ENCODE measurements at places on chromosomes 12 and 14. TPM values are rescaled to one million over a fixed set of nuclear protein-coding genes. Genes with fewer than 3 reads are reported as not detected.

GRCh38 chr14:105525861-105526775 lies at the start of gene TMEM121:
Gene TMEM121 (plus strand): TSS chr14:105526583. CDS start chr14:105528835, 2,252 bp downstream.
- no peak for DNase-seq

DNA sequence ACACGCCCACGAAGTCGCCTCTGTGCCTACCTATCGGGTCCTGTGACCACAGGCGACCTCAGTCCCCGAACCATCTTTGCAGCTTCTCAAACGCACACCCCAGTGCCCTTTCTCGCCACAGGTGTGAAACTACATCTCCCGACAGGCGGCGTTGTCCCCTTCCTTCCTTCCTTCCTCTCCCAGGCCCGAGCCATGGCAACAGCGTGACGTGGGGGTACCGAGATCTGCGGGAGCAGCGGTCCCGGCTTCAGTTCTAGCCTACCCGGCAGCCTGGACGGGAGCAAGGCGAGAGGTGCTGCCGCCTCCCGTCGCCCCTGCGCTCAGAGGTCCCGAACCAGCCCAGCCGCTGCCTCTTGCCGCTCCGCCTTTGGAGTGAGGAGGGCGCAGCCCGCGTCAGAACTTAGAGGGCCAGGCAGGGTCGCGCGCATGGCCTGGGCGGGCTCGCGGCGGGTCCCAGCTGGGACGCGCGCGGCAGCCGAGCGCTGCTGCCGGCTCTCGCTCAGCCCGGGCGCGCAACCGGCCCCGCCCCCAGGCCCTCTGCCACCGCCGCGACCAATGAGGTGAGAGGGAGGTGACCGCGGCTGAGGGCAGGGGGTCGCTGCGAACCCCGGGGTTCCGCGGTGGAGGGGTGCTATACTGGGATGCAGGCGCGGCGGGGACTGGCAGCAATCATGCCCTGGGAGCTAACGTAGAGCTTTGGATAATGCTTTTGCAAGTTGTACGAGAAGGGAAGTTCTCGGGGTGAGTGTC lies at the start of gene COQ10A:
Gene COQ10A (plus strand): TSS at position 250 of the 750 bp plus-strand sequence. CDS start 177 bp downstream, at position 427.
- peak; percentile 91 for DNase-seq

GRCh38 chr14:50062438-50063085 lies 53.8 kb downstream of the VCPKMT start:
- DNase-seq: peak; percentile 46

DNA sequence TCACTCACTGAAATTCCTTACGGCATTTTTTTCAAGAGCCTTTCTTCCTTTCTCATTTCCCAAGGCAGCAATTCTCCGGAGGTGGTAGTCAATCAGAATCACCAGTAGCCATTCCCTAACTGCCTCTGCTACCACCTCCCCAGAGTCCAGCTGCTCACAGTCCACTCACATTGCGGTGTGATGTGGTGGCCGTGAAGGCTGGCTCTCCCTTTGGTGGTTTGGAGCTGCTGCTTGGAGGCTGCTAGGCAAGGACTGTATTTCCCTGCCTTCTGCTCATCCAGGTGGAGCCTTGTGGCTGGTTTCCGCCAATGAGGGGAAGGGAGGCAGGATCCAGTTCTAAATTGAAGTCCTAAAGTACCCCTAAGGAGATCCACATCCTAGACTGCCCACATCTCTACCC lies 222.0 kb downstream of the ANO2 start:
- no peak for DNase-seq

DNA sequence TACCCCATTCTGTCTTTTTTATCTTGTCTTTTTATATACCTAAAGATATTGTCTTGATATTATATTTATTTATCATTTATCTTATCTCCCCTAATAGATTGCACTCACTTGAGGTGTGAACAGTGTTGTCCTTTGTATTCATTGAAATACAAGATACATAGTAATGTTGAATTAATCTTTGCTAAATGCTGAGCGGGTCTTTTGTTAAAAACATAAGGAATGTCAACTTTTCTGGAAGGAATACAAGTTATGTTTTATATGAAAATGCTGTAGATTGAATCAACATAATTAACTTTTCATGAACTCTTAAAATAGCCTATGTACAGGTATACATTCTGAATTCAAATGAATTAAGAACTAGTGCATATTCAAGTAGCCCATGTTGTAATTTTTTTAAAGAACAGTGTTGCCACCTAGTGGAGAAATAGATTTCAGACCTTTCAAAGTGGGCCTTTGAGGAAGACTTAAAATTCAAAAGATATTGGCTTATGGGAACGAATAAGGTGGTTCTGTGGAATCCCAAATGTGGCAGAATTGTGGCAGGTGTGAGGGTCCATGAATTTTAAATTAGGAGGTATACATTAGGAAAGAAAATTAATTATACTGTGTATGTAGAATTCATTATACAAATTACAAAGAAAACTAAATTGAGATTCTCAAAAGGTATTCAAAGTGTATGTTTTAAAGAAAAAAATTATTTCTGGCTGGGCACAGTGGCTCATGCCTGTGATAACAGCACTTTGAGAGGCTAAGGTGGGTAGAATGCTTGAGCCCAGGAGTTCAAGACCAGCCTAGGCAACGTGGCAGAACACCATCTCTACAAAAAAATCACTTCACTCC lies 19.1 kb downstream of the BBOF1 start:
- DNase-seq: no peak

GRCh38 chr12:76876696-76877229 lies 2.1 kb downstream of the CSRP2 start:
- DNase-seq: no peak

GRCh38 chr14:92386637-92387036 lies 63.7 kb downstream of the SLC24A4 start:
- DNase-seq: no peak

The NTS gene
- total RNA-seq: 0.17 TPM

Data from mucosa of gallbladder (tissue), 1 donor.